Activated T-helper 1 cell treated with anti-CD3 and anti-CD28 coated beads, Interleukin-12 subunit alpha, Interleukin-12 subunit beta, Interleukin-2, Interleukin-4 antibody, amounts not matched to agents 30 ng/mL and 10 ng/mL and 1 ng/mL, durations not matched to agents 14 hours and 24 hours and 36 hours (primary cell): ENCODE measurements at places on chromosomes 2 and 18. TPM values are rescaled to one million over a fixed set of nuclear protein-coding genes. Genes with fewer than 3 reads are reported as not detected.

PLB1 gene
- total RNA-seq, result 0.75 and 1.2 TPM in 2 replicates

DNA sequence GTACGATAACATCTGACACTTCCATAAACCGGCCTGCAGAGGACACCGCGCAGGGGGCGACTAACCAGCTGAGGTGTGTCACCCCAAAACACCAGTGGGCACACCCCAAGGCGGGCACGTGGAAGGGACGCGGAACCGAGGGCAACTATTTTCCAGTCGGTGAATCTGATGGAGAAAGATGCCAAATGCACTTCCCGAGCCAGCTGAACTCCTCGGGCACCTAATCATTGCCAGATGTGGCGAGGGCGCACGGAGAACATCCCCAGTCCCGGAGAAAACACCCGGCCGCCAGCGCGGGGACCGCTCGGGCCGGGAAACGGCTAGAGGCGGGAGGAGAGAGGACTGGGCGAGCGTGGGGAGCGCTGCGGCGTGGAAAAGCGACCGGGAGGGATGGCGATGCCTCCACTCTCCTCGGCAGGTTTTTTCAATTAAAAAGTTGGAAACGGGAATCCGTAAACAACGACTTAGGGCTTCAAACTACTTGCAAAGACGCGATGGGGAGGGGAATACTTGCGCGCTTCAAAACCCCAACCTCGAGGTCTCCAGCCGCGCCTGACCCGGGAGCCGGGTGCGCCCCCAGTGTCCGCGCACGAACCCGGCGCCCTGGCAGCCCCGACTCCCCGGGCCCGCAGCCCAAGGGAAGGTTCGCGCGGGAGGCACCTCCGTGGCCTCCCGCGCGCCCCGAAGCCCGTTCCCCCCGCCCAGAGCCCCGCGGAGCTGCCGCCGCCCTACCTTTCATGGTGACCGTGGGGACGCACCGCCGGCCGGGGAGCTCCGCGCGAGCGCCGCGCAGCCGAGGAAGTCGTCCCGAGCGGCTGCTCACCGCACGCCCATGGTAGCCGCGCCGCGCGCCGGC is 497 bp downstream of the COLEC12 start:
- H3K27me3 ChIP-seq, result peaks cover 29% of the 10 kb centered on the region
- no peak for DNase-seq
- no peak overlapping the region for H3K27ac ChIP-seq
- H3K4me3 ChIP-seq, result no peak overlapping the region
- no peaks in the 10 kb centered on the region for H3K36me3 ChIP-seq
- H3K4me1 ChIP-seq, result no peaks in the 10 kb centered on the region

- no peaks in the 10 kb centered on the region for H3K27me3 ChIP-seq
- no peak overlapping the region for H3K4me3 ChIP-seq
- no peak for DNase-seq
- peak overlapping the region; percentile 2 for H3K27ac ChIP-seq
Measured at GRCh38 chr2:25255745-25256487, 85.8 kb downstream of the DNMT3A start.

DNA sequence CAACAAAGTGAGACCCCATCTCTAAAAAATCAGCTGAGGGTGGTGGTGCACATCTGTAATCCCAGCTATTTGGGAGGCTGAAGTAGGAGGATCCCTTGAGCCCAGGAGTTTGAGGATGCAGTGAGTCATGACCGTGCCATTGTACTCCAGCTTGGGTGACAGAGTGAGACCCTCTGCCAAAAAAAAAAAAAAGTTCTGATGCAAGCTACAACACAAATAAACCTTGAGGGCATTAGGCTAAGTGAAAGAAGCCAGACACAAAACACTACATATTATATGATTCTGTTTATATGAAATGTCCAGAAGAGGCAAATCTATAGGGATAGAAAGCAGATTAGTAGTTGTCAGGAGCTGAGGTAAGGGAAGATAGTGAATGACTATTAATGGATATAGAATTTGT is 13.0 kb downstream of the YWHAQ start:
- peaks cover 94% of the 10 kb centered on the region for H3K4me1 ChIP-seq
- H3K27me3 ChIP-seq, result no peaks in the 10 kb centered on the region
- H3K27ac ChIP-seq, result peak overlapping the region; percentile 36
- no peak overlapping the region for H3K4me3 ChIP-seq

GRCh38 chr2:27485496-27485895 is 4.0 kb downstream of the IFT172 start:
- DNase-seq, result no peak
- H3K27me3 ChIP-seq, result no peaks in the 10 kb centered on the region
- peaks cover 4% of the 10 kb centered on the region for H3K36me3 ChIP-seq
- H3K4me1 ChIP-seq, result peaks cover 15% of the 10 kb centered on the region

- H3K27me3 ChIP-seq, result no peaks in the 10 kb centered on the region
- H3K4me3 ChIP-seq, result no peak overlapping the region
- no peaks in the 10 kb centered on the region for H3K4me1 ChIP-seq
Measured at GRCh38 chr18:55083461-55083860, 124.2 kb upstream of the CCDC68 start.

DNA sequence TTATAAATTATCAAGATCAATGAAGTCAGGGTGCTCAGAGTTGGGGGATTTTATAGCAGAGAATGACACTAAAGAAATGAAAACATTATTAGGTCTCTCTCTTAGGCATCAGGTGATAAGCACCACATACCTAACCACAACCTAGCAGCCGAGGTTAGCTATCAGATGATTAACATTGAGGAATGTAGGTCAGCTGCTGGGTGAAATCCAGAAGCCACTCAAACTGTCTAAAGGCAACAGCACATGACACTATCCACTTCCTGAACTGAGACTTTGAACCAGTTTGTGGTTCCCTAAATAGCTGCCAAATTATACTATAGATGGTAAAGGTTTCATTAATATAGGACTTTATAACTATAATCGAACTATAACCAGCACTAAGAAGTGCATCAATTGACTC is 4.7 kb downstream of the EPG5 start:
- no peaks in the 10 kb centered on the region for H3K27me3 ChIP-seq
- DNase-seq, result no peak
- peaks cover 15% of the 10 kb centered on the region for H3K36me3 ChIP-seq
- H3K27ac ChIP-seq, result no peak overlapping the region
- peaks cover 56% of the 10 kb centered on the region for H3K4me1 ChIP-seq

- H3K27ac ChIP-seq, result no peak overlapping the region
- no peaks in the 10 kb centered on the region for H3K36me3 ChIP-seq
- H3K4me3 ChIP-seq, result no peak overlapping the region
- H3K27me3 ChIP-seq, result no peaks in the 10 kb centered on the region
- H3K4me1 ChIP-seq, result no peaks in the 10 kb centered on the region
Measured at GRCh38 chr2:50858156-50858555, 173.8 kb downstream of the NRXN1 start.

- no peak for DNase-seq
- peak overlapping the region; percentile 80 for H3K27ac ChIP-seq
- peaks cover 26% of the 10 kb centered on the region for H3K4me1 ChIP-seq
- H3K27me3 ChIP-seq, result no peaks in the 10 kb centered on the region
- peak overlapping the region; percentile 82 for H3K4me3 ChIP-seq
Measured at GRCh38 chr18:68721681-68722583, 7.0 kb upstream of the TMX3 start.

DNA sequence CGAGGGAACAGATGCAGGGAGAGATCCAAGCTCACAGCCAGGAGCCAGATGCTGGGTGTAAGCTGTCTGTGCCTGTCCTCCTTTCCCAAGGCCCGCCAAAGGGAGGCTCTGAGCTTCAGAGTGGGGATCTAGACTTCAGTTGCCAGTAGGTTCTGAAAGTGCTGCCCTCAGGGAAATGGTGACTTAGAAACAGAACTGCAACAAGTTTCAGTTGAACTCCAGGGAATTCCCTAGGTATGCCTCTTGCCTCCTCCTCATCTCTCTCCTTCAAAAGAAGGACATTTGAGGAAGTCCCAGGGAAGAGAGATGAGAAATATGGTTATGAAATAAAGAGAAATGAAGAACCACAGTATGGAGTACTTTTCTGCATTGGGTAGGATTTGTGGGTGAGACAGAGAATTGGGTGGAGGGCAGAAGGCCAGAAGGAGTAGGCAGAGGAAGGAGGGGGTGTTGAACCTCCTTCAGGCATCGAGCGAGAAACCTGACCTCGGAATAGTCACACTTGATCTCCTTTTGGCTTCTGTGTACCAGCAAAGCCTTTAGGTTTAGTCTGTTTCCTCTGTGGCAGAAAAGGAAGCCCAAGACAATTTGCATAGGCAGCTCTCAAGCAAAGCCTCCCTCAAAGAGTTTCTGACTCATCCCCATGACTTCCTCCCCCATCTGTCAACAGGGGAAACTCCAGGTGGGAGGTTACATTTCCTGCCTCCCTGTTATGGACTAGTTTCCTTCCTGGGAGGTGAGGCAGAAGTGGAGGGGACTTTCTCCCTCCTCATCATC is 45.7 kb downstream of the QPCT start:
- peaks cover 5% of the 10 kb centered on the region for H3K4me1 ChIP-seq
- H3K36me3 ChIP-seq, result peaks cover 11% of the 10 kb centered on the region
- H3K27ac ChIP-seq, result no peak overlapping the region
- peak; percentile 76 for DNase-seq
- H3K27me3 ChIP-seq, result peaks cover 15% of the 10 kb centered on the region

- peaks cover 2% of the 10 kb centered on the region for H3K27me3 ChIP-seq
- no peak for DNase-seq
- H3K27ac ChIP-seq, result no peak overlapping the region
- H3K36me3 ChIP-seq, result no peaks in the 10 kb centered on the region
Measured at GRCh38 chr2:58377181-58377580, 136.1 kb upstream of the FANCL start.

- no peak for DNase-seq
- H3K36me3 ChIP-seq, result no peaks in the 10 kb centered on the region
- no peak overlapping the region for H3K4me3 ChIP-seq
- H3K27ac ChIP-seq, result no peak overlapping the region
- no peaks in the 10 kb centered on the region for H3K4me1 ChIP-seq
Measured at GRCh38 chr18:45588376-45589355, 26.6 kb upstream of the SLC14A2 start.
